ENCODE measurements at places on chromosomes 12 and 14.

DNA sequence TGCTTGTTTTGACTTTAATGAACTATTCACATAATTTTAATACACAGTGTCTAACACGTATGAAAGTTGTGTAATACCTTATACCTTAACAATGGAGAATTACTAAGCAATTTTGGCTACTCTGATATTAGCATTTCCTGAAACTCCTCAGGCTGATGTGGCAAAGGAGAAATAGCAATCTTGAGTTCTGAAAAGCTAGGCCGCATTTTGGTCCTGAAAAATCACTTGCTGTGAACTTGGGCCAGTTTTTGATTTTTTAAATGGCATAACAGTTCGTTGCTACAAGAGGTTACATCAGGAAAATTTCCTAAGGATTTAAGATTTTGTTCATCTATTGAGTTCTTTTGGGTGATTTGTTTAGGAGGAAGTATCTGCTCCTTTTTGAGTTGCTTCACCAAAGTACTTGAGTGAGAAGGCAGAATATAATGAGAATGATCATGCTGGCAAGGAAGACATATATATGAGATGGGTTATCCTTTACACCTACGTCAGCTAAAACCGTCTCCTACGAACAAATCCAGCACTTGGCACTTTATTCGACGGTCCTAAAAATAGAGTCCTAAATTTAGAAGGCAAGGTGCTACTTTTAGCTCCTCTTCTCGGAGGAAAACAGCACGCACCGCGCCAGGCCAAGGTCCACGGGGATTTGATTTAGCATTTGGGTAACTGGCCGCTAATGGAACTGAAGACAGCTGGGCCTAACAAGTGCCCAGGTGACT lies 32.2 kb downstream of the MIA2 start:
- H3K4me1 ChIP-seq = peaks cover 45% of the 10 kb centered on the region
- DNase-seq = no peak
- no peaks in the 10 kb centered on the region for H3K27me3 ChIP-seq
- H3K27ac ChIP-seq = peak overlapping the region; percentile 95

GRCh38 chr12:126558810-126559209 lies 1493.6 kb downstream of the AACS start:
- no peak for DNase-seq
- no peaks in the 10 kb centered on the region for H3K4me1 ChIP-seq
- no peak overlapping the region for H3K27ac ChIP-seq
- H3K27me3 ChIP-seq = no peaks in the 10 kb centered on the region
- no peaks in the 10 kb centered on the region for H3K36me3 ChIP-seq
- H3K4me3 ChIP-seq = no peak overlapping the region

DNA sequence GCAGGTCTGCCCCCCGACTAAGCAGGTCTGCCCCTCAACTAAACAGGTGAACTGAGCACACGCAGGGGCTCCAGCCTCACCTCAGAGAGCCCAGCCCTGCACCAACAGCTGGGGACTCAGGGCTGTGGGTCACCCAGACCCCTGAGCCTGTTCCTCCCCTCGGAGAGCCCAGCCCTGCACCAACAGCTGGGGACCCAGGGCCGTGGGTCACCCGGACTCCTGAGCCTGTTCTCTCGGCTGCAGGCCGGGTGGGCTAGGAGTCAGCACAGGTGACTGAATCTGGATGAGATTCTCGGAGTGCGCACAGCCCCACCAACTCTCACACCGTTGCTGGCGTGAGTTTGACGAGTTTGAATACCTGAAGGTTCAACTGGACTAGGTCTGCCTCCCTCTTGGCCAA lies 20.3 kb upstream of the ANKLE2 start:
- no peaks in the 10 kb centered on the region for H3K27me3 ChIP-seq
- no peak overlapping the region for H3K27ac ChIP-seq
- no peak for DNase-seq
- no peaks in the 10 kb centered on the region for H3K4me1 ChIP-seq
- H3K36me3 ChIP-seq = peaks cover 11% of the 10 kb centered on the region

DNA sequence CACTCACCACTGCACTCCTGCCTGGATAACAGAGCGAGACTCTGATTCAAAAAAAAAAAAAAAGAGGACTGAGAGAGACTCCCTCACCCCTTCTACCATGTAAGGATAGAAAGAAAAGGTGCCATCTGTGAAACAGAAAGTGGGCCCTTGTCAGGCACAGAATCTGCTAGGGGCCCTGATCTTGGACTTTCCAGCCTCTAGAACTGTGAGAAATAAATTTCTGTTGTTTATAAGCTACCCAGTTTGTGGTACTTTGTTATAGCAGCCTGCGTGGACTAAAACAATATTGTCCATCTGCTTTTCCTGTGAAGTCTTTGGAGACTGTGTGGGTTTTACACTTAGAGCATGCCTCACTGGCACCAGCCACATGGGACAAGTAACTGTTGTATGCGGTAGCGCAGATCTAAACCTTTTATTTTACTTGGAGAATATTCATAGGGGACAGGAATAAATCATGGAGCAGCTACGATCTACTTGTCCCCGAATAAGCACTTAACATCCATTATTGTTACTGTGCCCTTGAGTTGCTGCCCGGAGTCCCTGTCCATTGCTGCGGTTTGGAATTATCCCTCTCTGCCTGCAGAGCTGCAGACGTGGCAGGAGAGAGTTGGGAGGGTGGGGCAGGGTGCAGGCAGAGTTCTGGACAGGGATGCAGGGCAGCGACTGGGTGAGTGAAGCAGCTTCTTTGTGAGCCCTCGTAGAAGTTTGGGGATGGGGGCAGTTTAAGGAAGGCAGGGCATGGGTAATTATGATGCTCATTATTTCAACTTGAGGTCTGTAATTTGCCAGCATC lies 52.4 kb upstream of the STON2 start:
- DNase-seq = no peak
- peaks cover 5% of the 10 kb centered on the region for H3K4me1 ChIP-seq
- H3K4me3 ChIP-seq = no peak overlapping the region
- no peak overlapping the region for H3K27ac ChIP-seq
- H3K27me3 ChIP-seq = peaks cover 3% of the 10 kb centered on the region

GRCh38 chr12:49088150-49088931 lies 6.3 kb downstream of the DHH start:
- peak overlapping the region; percentile 62 for H3K4me3 ChIP-seq
- peaks cover 12% of the 10 kb centered on the region for H3K27me3 ChIP-seq
- H3K36me3 ChIP-seq = no peaks in the 10 kb centered on the region
- H3K4me1 ChIP-seq = peaks cover 33% of the 10 kb centered on the region
- H3K27ac ChIP-seq = no peak overlapping the region

- peak overlapping the region; percentile 26 for H3K27ac ChIP-seq
- H3K4me3 ChIP-seq = no peak overlapping the region
- DNase-seq = no peak
- H3K4me1 ChIP-seq = peaks cover 42% of the 10 kb centered on the region
Observed at GRCh38 chr12:122097927-122098756, 19.6 kb downstream of the MLXIP start.

GRCh38 chr12:50642761-50643160 lies 121.1 kb upstream of the ATF1 start:
- no peaks in the 10 kb centered on the region for H3K27me3 ChIP-seq
- DNase-seq = no peak
- H3K4me1 ChIP-seq = peaks cover 10% of the 10 kb centered on the region
- H3K27ac ChIP-seq = no peak overlapping the region
- no peaks in the 10 kb centered on the region for H3K36me3 ChIP-seq

DNA sequence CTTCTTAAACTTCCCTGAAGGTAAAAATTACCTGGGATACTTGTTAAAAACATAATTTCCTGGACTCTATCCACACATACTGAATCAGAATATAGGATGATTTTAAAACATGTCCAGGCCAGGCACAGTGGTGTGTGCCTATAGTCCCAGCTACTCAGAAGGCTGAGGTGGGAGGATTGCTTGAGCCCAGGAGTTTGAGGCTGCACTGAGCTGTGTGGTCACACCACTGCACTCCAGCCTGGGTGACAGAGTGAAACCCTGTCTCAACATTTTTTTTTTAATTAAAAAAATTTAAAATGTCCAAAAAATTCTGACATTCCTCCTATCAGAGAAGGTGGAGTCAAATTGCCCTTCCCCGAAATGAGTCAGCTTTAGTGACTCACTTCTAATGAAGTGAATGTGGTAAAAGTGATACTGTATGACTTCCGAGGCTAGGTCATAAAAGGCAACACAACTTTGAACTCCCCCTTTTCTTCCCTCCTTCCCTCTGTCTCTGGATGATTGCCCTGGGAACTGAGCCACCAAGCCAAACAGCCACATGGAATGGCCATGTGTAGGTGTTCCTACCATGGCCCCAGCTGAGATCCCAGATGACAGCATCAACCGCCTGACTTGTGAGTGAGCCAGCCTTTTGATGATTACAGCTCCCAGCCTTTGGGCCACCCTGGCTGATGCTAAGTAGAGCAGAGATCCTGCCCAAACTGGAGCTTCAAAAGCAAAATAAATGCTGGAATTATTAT lies 36.3 kb downstream of the LIMA1 start:
- H3K4me1 ChIP-seq = peaks cover 34% of the 10 kb centered on the region
- H3K36me3 ChIP-seq = peaks cover 20% of the 10 kb centered on the region
- no peak for DNase-seq
- H3K27ac ChIP-seq = peak overlapping the region; percentile 52
- peak overlapping the region; percentile 68 for H3K4me3 ChIP-seq

GRCh38 chr12:25958428-25959070 lies at the start of gene RASSF8:
TSS of gene RASSF8 (plus strand) at chr12:25958682. CDS start at chr12:26055344, 96,662 bp downstream.
- H3K27ac ChIP-seq = no peak within 1 kb of the TSS
- peak within 1 kb of the TSS; percentile 78 for H3K4me3 ChIP-seq
- H3K27me3 ChIP-seq = peaks cover 43% of the 10 kb centered on the region
- H3K4me1 ChIP-seq = peaks cover 8% of the 10 kb centered on the region
- DNase-seq = peak; percentile 60

- peak overlapping the region; percentile 83 for H3K4me3 ChIP-seq
- H3K4me1 ChIP-seq = peaks cover 40% of the 10 kb centered on the region
- H3K36me3 ChIP-seq = peaks cover 8% of the 10 kb centered on the region
- DNase-seq = no peak
- peaks cover 37% of the 10 kb centered on the region for H3K27me3 ChIP-seq
Observed at GRCh38 chr12:57237596-57237931, 8.1 kb downstream of the SHMT2 start.

DNA sequence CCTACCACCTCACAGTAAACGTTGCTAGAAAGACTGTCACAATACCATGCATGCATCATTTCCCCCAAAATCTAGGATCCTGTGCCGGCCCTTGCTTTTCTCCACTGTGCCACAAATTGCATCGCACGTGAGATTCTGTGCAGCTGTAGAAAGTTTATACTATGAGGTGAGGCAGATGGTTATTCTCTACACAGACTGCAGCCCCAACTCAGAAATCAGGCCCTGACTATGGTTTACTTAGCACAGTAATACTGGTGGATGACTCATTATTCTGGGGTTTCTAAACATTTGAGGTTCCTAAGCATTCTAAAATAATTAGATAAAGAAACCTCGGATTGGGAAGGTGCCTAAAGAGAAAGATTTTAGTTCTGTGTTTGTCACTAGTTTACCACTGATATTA lies 163.8 kb upstream of the CCDC198 start:
- H3K4me1 ChIP-seq = no peaks in the 10 kb centered on the region
- H3K27me3 ChIP-seq = no peaks in the 10 kb centered on the region
- H3K27ac ChIP-seq = no peak overlapping the region
- H3K36me3 ChIP-seq = no peaks in the 10 kb centered on the region
- DNase-seq = no peak

DNA sequence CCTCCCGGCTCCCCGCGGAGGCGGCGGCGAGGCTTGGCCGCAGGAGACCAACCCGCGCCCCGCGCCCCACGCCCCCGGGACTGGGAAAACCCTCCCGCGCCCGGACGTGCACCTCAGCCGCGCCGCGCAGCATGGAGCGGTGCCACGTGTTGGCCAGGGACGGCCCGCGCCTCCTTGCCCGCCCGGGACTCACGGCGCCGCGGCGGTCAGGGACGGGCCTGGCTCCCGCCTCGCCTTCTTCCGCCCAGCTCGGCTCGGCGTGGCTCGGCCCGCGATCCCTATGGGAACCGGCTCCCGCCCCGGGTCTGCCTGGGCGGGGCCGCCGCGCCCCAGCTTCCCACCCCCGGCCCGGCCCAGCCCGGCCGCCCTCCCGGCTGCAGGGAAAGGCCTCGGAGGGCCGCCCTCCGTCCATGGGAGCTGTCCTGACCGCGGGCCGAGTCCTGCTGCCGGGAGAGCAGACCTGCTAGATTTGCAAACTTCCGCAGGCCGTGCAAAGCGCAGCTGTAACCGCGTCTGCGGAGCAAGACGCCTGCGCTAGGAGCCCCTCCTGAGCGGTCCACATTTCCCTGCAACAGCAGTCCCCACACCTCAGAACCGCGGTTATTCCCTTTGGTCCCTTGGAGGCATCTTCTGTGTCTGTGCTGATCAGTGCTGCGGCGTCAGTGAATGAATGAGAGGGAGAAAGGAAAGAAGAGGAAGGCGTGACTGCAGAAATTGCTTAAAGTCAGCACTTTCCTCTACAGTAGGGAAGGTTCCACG lies at the start of gene CDKL1:
CDKL1 (minus strand) TSS at position 251 of the 759 bp plus-strand sequence. CDS start 1,013 bp downstream, outside the sequence.
- peaks cover 10% of the 10 kb centered on the region for H3K4me1 ChIP-seq
- peaks cover 2% of the 10 kb centered on the region for H3K27me3 ChIP-seq
- DNase-seq = peak; percentile 75
- H3K27ac ChIP-seq = peak within 1 kb of the TSS; percentile 14
- H3K36me3 ChIP-seq = no peaks in the 10 kb centered on the region

GRCh38 chr14:68208626-68209317 lies 389.2 kb downstream of the RAD51B start:
- peak overlapping the region; percentile 45 for H3K4me3 ChIP-seq
- H3K27ac ChIP-seq = peak overlapping the region; percentile 90
- H3K4me1 ChIP-seq = peaks cover 56% of the 10 kb centered on the region

DNA sequence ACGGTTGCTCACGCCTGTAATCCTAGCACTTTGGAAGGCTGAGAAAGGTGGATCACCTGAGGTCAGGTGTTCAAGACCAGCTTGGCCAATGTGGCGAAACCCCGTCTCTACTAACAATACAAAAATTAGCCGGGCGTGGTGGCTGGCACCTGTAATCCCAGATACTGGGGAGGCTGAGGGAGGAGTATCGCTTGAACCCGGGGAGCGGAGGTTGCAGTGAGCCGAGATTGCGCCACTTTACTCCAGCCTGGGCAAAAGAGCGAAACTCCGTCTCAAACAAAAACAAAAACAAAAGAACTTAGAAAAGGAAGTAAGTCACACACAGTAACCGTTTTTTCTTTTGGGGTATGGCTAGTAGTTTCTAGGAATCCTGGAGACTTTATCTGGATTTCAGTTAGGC lies 1.7 kb upstream of the PALS1 start:
- H3K27me3 ChIP-seq = peaks cover 4% of the 10 kb centered on the region
- peaks cover 19% of the 10 kb centered on the region for H3K4me1 ChIP-seq
- no peaks in the 10 kb centered on the region for H3K36me3 ChIP-seq
- DNase-seq = no peak
- H3K4me3 ChIP-seq = peak overlapping the region; percentile 75

- H3K27ac ChIP-seq = no peak overlapping the region
- no peak for DNase-seq
- peaks cover 15% of the 10 kb centered on the region for H3K27me3 ChIP-seq
Observed at GRCh38 chr12:5295151-5295550, 136.8 kb upstream of the NTF3 start.

- H3K4me3 ChIP-seq = peak within 1 kb of the TSS; percentile 84
- DNase-seq = peak; percentile 85
- H3K27ac ChIP-seq = peak within 1 kb of the TSS; percentile 89
- H3K27me3 ChIP-seq = peaks cover 8% of the 10 kb centered on the region
- H3K4me1 ChIP-seq = peaks cover 32% of the 10 kb centered on the region
Observed at GRCh38 chr14:68979021-68979721, at the start of gene ACTN1. TSS of gene ACTN1 (minus strand) at chr14:68979302. CDS start at chr14:68979056, 246 bp downstream.

GRCh38 chr12:110266980-110267620 lies 13.9 kb upstream of the ATP2A2 start:
- H3K4me3 ChIP-seq = no peak overlapping the region
- no peaks in the 10 kb centered on the region for H3K4me1 ChIP-seq
- DNase-seq = no peak
- H3K27me3 ChIP-seq = peaks cover 8% of the 10 kb centered on the region
- no peaks in the 10 kb centered on the region for H3K36me3 ChIP-seq
- H3K27ac ChIP-seq = no peak overlapping the region

GRCh38 chr14:95699412-95699811 lies 13.2 kb downstream of the TCL1B start:
- H3K27ac ChIP-seq = no peak overlapping the region
- peaks cover 19% of the 10 kb centered on the region for H3K27me3 ChIP-seq
- DNase-seq = no peak
- H3K4me1 ChIP-seq = no peaks in the 10 kb centered on the region
- no peak overlapping the region for H3K4me3 ChIP-seq
